HL-60 (cell line): ENCODE measurements at places on chromosomes 16 and 17.

DNA sequence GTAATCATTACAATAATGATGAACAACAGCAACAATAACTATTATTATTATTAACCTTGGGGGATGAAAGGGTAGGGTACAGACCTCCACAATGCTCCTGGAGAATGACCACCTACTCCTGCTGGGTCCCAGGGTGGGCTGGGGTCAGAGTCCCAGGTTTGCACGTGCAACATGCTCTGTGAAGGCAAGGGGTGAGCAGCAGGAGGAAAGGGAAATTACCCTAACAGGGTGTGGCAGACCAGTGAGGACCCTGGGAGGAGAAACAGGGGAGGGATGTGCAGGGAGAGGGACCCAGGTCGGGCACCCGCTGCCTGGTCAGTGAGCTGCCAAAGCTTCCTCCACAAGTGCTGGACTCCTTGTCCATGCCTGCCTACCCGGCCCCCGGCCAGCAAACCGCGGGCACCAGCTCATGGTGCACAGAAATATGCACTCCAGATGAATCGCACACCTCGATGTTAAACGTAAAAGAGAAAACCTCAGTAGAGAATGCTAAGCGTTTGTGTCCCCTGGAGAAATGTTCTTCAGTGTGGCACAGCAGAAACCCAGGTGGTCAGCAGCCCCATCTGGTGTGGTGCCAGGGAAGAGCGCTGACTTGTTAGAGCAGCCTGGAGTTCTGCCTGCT, 767.1 kb downstream of the KCNJ18 start:
- no peak for DNase-seq

DNA sequence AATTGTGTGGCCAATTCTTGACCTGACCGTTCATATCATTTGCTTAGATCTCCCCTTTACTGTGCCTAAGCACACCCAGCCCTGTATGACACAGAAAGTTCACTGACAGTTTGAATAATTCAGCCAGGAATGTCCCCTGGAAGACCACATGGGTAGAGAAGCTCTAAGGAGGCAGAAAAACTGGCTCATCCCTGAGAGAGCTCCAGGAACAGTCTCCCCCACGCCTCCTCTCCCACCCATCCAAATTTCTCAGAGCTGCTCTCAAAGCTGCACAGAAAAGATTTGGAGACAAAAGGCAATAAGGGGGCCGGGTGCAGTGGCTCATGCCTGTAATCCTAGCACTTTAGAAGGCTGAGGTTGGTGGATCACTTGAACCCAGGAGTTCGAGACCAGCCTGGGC, 11.2 kb downstream of the PRAC1 start:
- no peak for DNase-seq

DNA sequence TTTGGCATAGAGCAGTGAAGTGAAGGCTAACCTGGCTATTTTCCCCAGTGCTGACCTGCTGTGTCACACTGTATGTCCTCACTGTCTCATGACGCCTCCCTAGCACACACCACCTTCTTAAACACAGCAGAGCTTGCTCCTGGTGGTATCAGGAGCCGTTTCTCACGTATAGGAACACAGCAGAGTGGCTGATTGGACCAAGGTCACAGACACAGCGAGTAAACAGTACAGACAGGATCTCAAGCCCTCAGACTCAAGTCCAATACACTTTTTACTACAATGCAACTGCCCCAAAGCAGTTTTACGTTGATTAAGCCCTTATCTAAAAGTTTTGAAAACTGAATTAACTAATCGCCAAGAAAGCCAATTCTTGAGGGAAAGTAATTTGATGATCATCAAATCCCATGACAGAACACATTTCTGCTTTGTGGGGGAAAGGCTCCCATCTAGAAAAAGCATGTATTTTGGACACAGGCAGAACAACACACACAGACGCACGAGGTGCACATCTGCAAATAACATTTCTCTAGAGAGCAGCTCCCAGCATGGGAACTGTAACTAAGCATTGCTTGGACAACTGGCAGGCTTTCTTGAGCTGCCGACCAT, 15.2 kb downstream of the ARHGAP17 start:
- DNase-seq = no peak

GRCh38 chr17:39674702-39675389, 6.6 kb downstream of the PNMT start:
- no peak for DNase-seq

DNA sequence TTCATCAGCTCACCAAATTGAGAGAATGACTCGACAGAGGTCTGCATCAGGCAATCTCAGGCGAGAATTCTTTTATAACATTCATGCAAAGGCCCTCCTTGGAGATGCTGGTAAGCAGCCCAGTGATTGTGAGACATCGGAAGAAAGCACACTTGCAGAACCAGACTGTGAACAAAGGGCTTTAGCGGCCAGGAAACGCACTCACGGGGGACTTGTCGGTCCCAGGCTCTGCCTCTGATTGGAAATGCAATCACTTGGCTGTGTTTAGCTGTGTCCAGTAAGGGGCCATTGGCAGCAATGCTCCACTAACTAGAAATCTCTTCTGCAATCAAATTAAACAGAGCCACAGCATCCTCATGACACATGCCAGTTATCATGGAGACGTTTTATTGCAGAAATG, 226.7 kb upstream of the CDH13 start:
- no peak for DNase-seq

- DNase-seq = no peak
These were observed 3.0 kb upstream of the BIRC5 start for GRCh38 chr17:78211032-78211431.

- DNase-seq = no peak
These were observed 22.9 kb upstream of the DNAJA2 start for GRCh38 chr16:46996391-46996790.

GRCh38 chr17:10843811-10844210, 5.9 kb upstream of the PIRT start:
- DNase-seq = no peak

DNA sequence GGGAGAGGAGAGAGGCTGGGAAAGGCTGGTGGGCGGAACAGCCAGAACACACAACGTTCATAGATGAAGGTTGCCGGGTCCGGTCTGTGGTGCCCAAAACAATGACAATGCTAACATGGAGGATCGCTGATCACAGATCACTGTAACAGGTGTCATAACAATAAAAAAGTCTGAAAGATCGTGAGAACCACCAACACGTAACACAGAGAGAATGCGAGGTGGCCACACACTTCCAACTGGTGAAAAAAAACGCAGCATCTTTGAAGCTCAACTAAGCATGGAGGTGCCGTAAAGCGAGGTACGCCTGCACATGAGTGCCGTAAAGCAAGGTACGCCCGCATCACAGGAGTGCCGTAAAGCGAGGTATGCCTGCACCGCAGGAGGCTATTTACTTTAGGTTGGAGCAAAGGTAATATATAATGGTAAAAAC, 42.3 kb downstream of the ABR start:
- no peak for DNase-seq

DNA sequence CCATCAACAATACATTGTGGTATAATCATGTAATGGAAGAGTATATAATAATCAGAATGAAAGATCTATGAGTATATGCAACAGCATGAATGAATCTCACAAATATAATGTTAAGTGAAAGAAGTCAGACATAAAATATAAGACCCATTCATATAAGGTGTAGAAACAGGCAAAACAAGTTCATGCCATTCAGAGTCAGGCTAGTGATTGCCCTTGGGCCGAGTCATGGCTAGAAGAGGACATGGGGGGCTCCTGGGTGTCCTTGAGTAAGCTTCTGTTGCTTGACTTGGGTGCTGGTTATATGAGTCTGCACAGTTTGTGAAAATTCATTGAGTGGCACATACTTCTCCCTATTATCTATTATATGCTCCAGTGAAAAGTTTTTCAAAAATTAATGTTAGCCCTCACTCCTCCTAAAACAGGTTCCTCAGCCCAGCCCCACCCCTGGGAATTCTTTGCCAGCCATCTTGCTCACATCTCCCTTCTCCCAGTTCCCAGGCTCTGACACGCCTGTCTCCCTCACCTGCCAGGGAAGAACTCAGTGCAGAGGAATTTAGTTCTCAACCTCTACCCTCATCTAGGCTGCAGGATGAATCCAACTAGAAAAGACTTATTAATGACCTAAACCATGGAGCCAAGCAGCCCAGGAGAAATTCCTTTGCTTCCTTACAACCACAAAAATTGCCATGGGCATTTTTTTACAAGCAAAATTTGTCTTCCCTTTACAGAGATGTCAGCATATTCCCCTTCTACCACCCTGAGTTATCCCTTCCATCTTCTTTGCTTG, 52.4 kb upstream of the NFAT5 start:
- DNase-seq = no peak

DNA sequence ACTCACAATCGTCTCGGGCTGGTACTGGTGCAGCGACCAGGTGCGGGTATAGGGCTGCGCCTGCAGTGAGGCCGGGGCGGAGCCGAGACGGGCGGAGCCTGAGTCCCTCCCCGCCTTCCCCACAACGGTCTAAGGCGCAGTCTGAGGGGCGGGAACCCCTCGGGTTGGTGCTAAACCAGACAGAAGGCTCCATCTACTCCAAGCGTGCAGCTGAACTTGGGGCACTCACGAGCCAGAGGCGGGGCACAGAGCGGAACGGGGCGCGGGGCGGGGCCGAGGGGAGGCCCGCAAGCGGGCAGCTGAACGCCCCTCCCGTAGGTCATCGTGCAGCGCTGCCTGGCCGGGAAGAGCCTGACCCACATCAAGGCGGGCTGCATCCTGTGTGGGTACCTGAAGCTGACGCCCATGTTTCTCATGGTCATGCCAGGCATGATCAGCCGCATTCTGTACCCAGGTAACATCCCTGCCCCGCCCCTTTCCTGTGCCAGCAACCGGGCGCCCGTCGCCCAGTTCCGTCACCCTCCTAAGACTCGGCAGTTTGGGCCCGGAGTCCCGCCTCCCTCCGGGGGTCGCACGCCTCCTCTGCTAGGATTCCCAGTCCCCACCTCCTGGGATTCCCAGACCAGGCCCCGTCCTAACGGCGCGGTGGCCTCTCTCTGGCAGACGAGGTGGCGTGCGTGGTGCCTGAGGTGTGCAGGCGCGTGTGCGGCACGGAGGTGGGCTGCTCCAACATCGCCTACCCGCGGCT, 5.0 kb downstream of the SLC5A2 start:
- peak; percentile 46 for DNase-seq

- DNase-seq = no peak
These were observed 21.5 kb downstream of the MYO18A start for GRCh38 chr17:29158488-29159275.

GRCh38 chr16:25922438-25922837, 230.7 kb downstream of the HS3ST4 start:
- no peak for DNase-seq

GRCh38 chr17:65535777-65536572, 25.5 kb downstream of the AXIN2 start:
- DNase-seq = no peak

DNA sequence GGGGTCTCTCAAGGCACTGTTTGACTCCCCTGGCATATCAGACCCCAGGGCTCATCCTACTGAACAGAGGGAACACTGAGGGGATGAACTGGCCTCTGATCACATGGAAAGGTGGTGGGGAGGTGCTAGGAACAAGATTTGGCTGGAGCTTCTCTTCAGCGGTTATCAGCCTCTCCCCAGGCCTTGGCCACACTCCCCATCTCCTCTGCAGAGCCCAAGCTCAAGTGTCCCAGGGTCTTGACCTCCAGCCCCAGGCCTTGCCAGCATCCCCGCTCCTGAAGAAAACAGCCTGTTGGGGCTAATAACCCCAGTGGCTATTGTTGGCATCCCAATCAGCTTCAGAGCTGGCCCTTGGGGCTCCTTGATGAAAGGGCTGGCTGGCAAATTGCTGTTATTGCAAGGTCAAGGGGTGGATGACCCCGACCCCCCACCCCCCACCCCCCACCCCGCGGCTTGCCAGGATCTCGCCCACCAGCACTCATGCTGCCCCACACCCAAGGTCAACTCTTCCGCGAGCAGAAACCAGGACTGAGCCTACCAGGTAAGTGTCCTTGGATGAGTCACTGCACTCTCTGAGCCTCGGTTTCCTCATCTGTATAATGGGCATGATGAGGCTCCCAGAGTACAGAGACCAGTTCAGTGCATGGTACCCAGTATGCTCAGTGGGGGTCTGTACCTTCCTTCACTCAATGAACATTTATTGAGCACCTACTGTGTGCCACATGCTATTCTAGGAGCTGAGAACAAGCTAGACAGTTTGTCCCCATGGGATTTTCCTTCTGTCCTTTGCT, 18.8 kb upstream of the FAM83G start:
- no peak for DNase-seq

GRCh38 chr17:81114351-81115093, 50.8 kb upstream of the PVALEF start:
- DNase-seq = no peak

DNA sequence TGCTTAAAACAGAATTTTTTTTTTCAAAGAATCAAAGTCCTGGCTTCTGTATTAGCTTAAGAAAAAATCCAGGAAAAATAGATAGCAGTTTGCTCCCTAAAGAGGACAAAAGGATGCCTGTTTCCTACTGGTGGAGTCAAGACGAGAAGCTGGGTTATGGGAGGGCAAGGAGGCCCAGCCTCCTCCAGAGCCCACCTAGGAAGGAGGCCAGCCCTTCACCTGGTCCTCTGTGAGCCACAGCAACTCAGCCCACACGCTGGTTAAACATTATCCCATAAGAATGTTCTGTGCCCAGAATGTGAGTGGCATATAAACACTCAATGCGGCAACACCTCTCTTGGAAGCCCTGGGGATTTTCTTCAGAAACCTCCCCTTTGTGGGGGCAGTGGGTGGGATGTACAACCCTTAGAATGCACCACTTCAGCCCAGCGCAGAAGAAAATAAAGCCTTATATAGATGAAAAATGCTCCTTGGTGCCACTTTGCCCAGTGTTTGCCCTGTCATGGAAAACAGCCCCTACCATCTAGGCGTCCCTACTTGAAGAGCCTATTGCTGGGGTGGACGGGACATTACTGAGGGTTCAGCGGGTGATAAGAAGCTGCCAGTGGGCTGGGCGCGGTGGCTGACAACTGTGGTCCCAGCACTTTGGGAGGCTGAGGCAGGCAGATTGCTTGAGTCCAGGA, 48.0 kb downstream of the TEKT5 start:
- DNase-seq = no peak

GRCh38 chr16:67187175-67187890, 2.6 kb downstream of the EXOC3L1 start:
- no peak for DNase-seq

DNA sequence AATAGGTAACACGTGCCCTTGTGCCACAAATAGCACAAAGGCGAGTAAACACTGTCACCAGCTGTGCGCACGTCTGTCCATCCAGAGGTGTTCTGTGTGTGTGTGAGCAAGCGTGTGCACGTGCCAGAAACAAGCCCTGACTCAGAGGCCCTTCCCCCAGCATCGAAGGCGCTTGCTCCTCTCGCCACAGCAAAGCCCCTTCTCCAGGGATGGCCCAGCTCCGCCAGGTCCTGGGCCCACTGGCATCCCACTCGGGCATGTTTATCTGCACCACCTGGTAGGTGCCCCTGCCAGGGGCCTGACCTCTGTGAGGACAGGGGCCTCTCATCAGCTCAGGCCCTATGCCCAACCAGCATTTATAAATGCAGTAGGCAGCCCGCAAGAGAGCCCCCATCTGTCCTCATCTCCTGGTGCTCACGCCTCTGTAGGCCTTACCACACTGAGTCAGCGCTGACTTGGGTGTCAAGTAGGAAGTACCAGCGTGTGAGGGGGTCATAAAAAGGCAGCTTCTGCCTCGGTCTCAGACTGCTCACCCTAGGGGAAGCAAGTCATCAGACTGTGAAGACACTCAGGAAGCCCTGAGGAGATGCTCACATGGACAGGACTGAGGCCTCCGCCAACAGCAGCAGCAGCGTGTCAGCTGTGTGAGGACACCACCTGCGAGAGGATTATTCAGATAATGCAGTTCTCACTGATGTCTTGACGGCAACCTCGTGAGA, 10.8 kb downstream of the TMEM235 start:
- DNase-seq = no peak

- no peak for DNase-seq
These were observed 575.7 kb upstream of the CDH11 start for GRCh38 chr16:65697521-65697920.

GRCh38 chr17:27457731-27458523, 1.7 kb downstream of the KSR1 start:
- peak; percentile 27 for DNase-seq
